ENCODE measurements at places on chromosomes 1 and 21.

DNA sequence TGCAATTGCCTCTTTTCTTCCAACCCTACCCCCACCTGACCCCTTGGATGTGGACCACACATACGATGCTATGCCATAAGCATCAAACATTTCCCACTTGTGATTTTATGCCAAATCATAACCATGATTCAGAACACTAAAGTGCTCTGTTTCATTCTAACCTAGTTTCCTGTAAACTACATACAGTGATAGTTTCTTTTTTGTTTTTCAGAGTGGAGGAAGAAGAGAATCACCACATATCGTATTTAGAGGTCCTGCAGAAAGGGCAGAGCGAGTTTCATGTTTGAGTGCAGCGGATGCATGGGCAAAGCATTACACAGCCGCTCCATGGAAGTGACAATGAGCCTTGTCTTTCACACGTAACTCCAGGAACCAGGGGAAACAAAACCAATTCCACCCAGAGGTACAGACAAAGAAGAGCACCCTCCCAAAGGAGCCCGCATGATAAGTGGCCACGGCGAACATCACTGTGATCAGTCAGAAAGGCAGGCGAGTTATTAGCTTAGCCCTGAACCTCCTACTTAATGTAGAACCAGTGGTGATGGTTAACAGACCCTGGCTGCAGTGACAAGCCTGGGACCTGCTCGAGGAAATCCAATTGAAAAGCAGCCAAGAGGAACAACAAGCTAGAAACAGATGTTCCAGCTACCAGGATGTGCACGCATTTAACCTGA, 64.0 kb upstream of the ZNF281 start:
- no peak for DNase-seq

GRCh38 chr1:2232916-2233438, 4.9 kb downstream of the SKI start:
- DNase-seq: no peak

- no peak for DNase-seq
Measured at GRCh38 chr1:85707267-85707989, 805 bp downstream of the ZNHIT6 start.

GRCh38 chr1:227903614-227904501, 43.9 kb downstream of the WNT9A start:
- DNase-seq: no peak

DNA sequence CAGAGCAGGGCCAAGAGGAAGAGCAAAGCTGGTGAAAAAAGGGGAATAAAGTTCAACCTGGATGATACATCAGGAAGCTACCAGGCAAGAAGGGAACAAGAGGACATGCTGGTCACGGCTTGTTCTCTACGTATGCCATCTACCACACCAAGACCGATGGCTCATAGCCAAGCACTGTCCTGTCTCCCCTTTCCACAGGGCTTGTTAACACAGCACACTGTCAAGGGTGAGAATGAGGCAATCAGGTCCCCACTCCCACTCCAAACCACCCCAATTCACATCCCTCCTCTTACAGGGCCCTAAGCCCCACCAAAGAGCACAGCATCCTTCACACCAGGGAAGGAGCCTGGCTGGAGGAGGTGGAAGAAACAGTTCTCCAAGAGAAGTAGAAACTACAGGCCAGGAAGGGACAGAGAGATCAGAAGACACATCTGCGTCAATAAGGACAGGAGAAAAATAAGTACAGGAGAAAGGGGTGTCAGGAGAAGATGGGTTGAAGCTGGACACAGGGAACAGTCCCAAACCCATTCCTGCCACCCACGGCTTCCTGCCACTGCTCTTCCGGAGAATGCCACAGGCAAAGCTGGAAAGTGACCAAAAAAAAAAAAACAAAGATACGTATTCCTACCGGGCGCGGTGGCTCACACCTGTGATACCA, 923 bp upstream of the SHC1 start:
- DNase-seq: no peak

GRCh38 chr1:16248603-16249516, 11.9 kb upstream of the CPLANE2 start:
- peak; percentile 64 for DNase-seq

Data from anterior cingulate cortex (tissue), 58 donors.